ENCODE measurements at places on chromosomes 11 and 22. TPM values are rescaled to one million over a fixed set of nuclear protein-coding genes. Genes with fewer than 3 reads are reported as not detected.

The CHRM1 gene
- total RNA-seq: 0.69 TPM

The CECR2 gene
- 2.8 TPM for total RNA-seq

The PNPLA5 gene
- total RNA-seq: 2.3 TPM

The CCDC188 gene
- 1.2 TPM for total RNA-seq

The HBE1 gene
- 27.0 TPM for total RNA-seq

The FOXRED2 gene
- 6.7 TPM for total RNA-seq

The NXPE1 gene
- not detected for total RNA-seq

The TSPAN18 gene
- total RNA-seq: 17.0 TPM

The OR56A1 gene
- not detected for total RNA-seq

Data from skin of body (tissue), 3 donors.